ENCODE measurements at places on chromosomes 3 and 15.

- DNase-seq = no peak
Observed at GRCh38 chr3:11549580-11550140, 94.1 kb downstream of the VGLL4 start.

DNA sequence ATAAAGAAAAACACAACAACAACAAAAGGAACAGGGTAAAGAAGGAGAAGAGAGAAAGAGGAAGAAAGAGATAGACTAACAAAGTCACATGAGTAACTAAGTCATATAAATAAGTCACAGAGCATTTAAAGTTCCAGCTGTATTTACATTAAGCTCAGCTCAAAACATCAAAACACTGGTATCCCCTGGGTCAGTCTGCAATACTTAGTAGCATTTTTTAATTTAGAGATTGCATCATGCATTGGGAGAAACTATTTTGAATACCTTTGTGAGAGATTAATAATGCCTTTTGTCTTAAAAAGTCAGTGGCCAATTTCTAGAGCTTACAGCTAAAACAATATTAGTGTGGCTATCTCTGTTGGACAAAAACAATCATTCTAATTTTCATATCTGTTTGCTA, 78.4 kb downstream of the NEK10 start:
- no peak for DNase-seq

DNA sequence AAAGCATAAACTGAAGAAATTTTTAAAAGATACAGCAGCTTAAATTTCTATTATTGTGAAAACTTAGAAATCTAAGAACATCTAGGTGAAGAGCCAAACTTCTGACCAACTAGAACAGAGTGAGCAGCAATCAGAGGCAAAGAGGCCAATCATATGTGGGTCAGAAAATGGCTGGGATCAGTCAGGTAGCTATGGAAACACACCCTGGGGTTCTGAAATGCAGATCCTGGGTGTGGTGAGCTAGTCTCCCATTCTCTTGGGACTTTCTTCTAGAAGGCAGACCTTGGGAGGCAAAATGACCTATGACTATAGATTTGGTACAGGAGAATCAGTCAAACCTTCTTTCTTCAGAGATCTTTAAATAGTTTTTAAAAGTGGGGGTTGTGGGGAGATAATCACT, 385.8 kb downstream of the TBC1D5 start:
- no peak for DNase-seq

DNA sequence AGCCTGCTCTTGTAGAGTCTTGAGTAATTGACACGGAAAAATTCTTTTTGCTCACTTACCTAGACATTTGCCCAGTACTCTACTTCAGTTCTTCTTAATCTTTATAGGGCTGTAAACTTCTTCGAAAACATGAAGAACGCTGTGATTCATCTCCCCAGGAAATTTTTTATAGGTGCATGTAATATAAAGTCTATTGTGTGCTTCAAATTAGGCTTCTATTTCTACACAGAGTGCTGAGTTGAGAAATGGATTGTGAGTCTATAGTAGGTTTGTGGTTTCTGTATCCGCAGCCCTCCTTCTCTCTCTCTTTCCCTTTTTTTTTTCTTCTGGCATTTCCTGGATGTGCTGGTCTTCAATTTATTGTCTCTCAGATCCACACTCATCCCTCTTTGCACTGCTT, 183.3 kb upstream of the DCBLD2 start:
- no peak for DNase-seq

- DNase-seq = no peak
Observed at GRCh38 chr3:114558271-114558670, 264.4 kb downstream of the TIGIT start.

- DNase-seq = no peak
Observed at GRCh38 chr15:97717806-97718205, 242.7 kb upstream of the ARRDC4 start.

DNA sequence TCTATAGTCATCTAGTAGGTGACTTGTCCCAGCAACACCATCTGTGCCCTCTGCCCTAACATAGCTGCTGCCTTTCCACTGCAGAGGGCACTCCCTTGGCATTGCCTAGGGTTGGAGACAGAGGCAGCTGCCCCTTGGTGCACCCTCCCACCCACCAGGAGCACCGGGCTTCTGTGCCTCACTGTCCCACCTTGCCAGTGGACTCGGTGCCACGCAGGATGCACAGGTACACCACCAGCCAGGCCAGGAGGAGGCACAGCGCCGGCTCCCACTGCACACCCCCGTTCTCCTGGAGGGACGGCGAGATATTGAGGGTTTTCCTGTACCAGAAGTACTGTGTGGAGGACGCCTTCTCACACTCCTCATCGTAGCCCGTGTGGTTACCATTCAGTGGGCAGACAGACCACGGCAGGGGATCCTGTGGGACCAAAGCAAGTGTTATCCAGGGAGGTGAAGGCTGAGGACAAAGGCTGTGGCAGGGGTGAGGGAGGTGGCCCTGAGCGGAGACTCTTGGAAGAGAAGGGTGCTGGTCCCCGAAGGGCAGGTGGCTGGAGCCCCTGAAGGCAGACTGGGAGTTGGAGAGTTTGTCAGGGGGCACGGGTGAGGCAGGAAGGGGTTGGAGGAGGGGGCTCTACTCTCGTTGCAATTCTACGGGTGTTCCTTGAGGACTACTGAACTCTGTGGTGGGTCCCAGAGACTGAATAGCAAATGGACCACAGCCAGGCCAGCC, 20.6 kb downstream of the SLC6A20 start:
- DNase-seq = no peak

- no peak for DNase-seq
Observed at GRCh38 chr3:142355692-142356091, 92.1 kb downstream of the XRN1 start.

GRCh38 chr3:184788751-184789150, 23.2 kb upstream of the VPS8 start:
- DNase-seq = no peak

GRCh38 chr3:174377096-174377495, 482.0 kb upstream of the NAALADL2 start:
- no peak for DNase-seq

DNA sequence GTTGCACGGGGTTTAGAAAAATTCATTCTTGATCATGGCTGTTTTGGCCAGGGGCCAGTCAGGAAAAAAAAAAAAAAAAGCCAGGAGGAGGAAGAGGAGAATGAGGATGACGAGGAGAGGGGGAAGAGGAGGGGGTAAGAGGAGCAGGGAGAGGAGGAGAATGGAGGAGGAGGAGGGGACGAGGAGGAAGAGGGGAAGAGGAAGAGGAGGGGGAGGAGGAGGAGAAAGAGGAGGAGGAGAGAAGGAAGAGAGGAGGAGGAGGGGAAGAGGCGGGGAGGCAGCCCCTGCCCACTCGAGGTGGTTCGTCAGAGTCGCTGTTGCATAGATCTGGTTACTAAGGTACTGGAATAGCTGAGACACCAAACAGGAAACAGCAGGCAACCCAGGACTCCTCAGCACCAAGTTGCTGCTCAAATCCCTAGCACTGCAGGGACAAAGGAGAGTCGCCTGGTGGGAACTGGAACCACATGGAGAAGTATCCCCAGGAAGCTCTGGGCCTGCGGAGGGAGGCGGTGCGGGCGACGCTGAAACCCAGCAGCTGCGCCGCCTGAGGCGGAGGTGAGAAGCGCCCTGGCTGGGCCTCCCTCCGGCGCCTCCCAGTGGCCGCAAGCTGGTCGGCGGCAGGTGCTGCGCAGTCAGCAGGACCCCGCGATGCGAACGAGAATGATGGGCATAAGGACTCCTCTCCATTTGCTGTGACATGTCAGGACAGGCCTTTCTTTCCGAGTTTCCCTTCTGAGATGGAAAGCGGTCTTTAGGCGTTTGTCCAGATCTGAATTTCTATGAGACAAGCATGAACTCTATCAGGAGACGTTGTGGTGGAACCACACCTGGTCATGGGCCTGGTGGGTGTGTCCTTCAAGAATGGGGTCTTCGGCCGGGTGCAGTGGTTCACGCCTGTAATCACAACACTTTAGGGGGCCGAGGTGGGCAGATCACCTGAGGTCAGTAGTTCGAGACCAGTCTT, 17.5 kb downstream of the FAM240A start:
- DNase-seq = peak; percentile 37

DNA sequence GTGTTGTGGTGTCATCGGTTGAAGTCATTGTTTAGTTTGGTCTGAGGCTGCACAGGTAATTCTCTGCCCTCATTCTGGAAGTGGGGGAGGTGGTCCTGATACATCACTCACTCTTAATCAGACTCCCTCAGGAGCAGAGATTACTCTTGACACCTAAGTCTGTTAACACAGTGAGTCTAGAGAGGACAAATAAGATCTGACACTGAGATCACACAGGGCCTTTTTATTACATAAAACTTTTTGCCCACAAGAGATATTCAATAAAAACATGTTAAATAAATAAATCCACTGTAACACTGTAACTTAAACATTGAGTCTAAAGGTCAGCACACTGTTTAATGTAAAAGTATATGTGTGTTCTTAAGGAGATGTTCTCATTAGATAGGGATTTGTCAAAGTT, 57.1 kb upstream of the MBNL1 start:
- DNase-seq = no peak

- DNase-seq = no peak
Observed at GRCh38 chr3:148230473-148230872, 467.2 kb upstream of the AGTR1 start.

DNA sequence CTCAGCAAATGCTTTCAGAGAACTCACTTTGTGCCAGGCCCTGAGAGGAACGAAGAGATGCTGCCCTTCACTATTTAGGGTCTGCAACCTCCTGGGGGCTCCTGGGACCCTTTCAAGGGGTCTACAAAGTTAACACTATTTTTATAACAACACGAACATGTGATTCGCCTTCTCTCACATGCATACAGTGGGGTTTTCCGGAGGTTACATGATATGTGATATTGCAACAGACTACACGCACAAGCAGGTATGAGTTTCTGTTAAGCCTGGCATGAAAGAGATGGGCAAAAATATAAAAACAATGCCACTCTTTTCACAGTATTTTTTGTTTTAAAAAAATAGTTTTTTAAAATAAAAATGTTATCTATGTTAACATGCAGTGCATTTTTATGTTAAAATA, 10.3 kb downstream of the STARD5 start:
- DNase-seq = no peak

GRCh38 chr15:59197454-59197853, 9.2 kb upstream of the LDHAL6B start:
- no peak for DNase-seq

- DNase-seq = no peak
Observed at GRCh38 chr15:65254356-65254755, 32.3 kb downstream of the PARP16 start.

DNA sequence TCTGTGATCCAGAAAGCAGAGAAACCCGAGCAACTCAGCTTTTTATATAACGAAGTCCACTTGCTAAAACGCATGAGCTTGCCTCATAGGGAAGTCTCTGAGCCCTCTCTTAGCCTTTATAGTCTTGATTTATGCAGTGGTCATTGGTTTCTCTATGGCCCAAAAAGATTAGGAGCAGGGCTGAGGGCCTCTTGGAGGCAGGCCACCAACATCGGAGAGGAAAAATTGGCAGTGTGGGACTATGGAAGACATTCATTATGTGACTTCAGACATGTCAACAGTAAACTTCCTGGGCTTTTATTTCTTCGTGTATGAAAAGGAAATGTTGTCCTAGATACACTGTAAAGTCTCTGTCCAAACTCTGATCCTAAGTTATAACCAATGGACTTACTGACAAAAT, 13.5 kb downstream of the RAB8B start:
- no peak for DNase-seq

DNA sequence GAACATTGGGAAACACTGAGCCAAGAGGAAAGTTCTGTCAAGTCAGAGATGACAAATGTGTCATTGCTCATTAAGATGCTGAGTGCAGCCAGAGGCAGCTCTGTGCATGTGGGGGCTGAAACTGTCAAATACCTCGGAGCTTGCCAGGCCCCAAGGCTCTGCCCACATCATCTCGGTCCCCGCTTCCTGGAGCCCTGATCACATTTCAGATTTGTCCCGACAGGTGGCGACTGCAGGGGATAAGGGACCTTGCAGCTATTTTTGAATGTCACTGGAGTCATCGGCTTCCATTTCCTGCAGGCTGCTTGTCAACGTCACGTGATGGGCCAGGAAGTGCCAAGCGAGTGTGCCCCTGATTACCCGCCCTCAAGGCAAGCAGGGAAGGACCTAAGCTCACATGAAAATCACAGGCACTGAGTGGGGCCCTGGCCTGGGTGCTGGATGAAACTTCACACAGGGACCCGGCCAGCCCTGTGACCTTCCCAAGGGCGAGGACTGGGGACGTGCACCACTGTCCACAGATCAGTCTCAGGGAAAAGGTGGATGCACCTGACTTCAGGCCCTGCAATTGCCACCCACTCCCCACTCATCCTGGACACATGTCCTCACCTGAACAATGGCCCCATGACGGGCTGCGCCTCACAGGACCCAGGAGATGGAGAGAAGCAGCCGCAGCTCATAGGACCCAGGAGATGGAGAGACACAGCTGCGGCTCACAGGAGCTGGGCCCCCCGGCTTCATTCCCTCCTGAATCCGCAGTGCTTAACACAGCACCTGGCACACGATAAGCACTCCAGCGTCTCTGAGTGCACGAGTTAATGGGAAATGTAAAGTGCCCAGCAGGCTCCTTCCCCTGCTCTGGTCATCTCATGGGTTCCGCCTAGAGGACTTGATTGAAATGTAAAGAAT, 73.4 kb downstream of the NUP210 start:
- DNase-seq = peak; percentile 32

DNA sequence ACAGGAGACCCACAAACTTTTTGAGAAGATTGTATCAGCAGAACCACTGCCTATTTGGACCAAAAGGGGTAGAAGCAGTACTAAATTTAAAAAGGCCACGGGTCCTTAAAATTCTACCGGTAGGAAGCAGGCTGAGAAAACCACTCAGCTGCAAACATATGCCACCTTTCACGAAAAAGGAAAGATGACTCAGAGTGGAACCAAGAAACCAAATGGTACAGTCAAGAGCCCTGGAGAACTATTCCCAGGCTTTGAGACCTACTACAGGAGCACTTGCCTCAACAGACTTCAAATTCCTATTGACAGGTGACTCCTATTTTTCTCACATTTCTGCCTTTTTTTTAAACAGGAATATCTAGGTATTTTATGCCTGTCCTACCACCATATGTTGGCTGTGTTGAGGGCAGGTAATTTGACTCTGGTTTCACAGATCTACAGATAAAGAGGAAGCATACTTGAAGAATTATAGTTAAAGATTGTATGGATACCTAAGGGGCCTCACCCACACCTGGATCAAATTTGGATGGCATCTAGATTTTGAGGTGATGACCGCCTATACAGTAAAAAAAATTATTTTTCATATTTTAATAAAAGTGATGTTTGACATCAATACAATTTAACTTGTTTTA, 10.1 kb downstream of the GOLIM4 start:
- DNase-seq = no peak

DNA sequence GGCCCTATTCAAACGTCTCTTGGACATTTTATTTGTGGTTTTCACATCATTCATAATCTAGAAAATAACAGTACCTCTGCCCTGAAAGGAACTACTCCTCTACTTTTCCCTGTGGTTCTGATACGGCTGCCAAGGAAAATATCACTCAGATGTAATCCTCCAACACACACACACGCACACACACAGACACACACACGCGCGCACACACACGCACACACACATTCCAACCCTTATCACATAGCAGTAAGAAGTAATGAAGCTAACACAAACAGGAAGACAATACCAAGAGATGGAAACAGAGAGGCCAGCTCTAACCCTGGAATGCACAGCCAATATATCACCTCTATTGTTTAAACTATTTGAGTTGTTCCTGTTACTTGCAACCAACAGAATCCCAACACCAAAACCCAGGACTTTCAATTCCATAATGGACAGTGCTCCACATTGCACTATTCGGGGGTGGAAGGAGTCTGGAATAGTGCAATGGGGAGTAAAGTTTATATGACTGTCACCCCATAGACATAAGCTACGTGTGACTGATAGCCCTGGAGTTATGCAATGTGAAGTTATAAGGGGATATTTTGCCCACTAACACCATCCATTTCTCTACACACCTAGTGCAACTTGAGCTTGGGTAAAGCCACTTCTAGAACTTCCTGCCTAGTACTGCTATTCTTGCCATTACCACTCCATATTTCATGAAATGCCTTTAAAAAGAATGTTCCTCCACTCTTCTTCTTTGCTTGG, 71.3 kb upstream of the FNDC3B start:
- DNase-seq = no peak
